H54 (cell line): ENCODE measurements at places on chromosomes 5 and 9.

- no peak for DNase-seq
Measured at GRCh38 chr9:127844821-127845359, 9.6 kb downstream of the ENG start.

- no peak for DNase-seq
Measured at GRCh38 chr5:150490754-150491153, 17.2 kb upstream of the NDST1 start.

DNA sequence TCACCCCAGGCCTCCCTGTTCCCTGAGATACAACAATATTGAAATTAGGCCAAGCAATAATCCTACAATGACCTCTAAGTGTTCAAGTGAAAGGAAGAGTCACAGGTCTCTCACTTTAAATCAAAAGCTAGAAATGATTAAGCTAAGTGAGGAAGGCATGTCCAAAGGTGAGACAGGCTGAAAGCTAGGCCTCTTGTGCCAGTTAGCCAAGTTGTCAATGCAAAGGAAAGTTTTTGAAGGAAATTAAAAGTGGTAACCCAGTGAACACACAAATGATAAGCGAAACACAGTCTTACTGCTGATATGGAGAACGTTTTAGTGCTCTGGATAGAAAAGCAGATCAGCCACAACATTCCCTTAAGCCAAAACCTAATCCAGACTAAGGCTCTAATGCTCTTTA, 39.8 kb downstream of the PTAR1 start:
- no peak for DNase-seq

DNA sequence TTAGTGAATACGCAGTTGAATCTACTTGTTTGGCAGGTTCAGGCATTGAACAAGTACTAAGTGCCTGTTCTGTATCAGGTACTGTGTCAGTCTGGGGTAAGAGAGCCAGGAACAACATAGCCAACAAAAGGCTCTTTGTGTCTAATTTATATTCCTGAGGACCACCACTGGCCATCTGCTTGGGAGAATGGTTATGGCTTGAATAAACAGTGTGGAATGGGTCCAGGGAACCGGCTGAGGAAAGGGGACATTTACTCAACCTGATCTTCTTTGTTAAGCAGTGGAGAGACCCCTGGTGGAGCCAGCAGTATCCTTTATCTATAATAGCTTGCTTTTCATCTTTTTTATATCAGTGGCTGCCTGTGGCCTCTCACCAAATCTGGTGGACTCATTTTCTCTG, 38.6 kb downstream of the EXOSC2 start:
- no peak for DNase-seq

- peak; percentile 99 for DNase-seq
Measured at GRCh38 chr9:127244609-127245601, 19.7 kb upstream of the GARNL3 start.

DNA sequence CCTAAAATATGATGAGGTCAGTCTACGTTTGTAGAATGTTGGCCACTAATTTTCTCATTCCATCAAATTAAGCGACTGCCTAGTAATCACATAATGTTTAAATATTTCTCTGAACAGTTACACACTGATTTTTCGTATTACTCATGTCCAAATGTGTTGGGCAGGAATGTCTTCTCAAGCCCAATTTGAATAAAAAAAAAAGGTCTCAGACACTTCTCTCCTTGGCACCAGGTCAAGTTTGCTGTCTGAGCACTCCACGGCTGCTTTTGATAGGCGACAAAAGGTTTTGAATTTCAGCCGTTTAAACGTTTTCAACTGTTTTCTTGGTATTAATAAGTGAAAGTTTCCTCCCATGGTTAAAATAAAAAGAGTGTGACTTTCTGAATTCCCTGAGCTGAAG, 542.1 kb downstream of the IRX1 start:
- no peak for DNase-seq

GRCh38 chr5:1357946-1358725, 13.2 kb upstream of the CLPTM1L start:
- DNase-seq, result no peak

GRCh38 chr9:98260635-98261034, 5.2 kb upstream of the TBC1D2 start:
- DNase-seq, result no peak

GRCh38 chr5:119304439-119305211, 51.2 kb upstream of the TNFAIP8 start:
- DNase-seq, result no peak

- DNase-seq, result no peak
Measured at GRCh38 chr5:81925009-81925408, 46.8 kb upstream of the ATG10 start.

DNA sequence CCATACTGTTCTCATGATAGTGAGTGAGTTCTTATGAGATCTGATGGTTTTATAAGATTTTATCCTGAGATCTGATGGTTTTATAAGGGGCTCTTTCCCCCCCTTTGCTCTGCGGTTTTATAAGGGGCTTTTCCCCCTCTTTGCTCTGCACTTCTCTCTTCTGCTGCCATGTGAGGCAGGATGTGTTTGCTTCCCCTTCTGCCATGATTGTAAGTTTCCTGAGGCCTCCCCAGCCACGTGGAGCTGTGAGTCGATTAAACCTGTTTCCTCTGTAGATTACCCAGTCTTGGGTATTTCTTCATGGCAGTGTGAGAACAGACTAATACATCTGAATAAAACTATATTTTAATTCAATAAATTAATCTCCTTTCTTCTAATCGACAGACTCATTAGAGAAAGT, 64.9 kb upstream of the ZSWIM6 start:
- no peak for DNase-seq

DNA sequence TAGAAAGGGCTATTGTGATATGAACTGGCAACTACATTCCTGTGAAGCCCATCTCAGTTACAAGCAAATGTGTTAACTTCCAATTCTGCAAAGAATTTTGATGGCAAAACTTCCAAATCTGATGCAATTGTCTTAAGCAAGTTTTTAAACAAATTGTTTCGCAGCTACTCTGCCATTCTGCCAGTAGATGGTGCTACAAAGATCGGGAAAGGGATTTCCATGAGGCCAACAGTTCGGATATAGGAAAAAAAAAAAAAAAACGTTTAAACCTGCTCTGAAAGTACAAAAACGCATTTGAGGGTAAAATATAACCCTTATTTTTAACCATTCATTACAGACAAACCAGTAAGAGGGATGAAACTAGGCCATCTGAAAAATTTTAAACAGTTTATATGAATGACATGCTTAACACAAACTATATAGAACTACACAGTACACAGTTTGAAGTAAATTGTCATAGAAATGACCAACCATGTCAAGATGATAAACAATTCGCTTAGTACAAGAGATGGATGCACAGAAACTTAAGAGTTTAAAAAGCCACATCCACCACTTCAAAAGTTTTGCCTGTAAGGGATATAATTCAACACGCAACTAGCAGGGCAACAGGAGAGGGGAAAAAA, 2.2 kb downstream of the HNRNPA0 start:
- no peak for DNase-seq

DNA sequence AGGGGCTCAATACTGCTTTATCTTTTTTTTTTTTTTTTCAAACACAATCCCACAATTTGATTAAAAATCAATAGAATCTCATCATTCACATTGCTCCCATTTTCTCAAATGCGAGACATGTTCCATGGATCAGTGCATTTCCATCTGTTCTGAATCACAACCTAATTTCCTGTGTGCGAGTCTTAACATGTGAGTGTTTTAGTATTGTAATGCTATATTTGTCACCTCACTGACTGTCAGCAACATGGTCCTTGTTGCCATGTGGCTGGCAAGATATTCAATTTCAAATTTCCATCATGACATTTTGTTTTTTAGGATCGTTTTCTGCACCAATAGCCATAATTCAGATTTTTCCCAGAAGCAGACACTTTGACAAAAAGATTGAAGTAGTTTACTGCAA, 233.2 kb upstream of the PRDM9 start:
- no peak for DNase-seq

DNA sequence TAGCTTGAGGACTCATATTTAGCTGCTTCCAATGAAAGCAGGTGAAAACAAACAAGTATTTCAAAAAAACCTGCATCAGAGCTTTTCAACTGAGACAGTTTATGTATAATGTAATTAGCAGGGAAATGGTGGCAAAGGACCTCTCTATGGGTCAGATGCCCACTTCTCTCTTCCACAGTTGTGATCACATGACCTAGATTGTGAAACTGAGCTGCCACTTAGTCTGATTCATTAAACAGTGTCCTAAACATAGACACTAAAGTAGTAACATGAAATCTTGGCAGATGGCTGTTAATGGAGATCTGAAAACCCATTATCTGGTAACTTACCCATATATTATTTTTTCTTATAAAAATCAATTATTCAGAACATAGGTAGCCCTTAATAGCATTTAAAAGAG, 663.6 kb upstream of the RIOK2 start:
- DNase-seq, result no peak

DNA sequence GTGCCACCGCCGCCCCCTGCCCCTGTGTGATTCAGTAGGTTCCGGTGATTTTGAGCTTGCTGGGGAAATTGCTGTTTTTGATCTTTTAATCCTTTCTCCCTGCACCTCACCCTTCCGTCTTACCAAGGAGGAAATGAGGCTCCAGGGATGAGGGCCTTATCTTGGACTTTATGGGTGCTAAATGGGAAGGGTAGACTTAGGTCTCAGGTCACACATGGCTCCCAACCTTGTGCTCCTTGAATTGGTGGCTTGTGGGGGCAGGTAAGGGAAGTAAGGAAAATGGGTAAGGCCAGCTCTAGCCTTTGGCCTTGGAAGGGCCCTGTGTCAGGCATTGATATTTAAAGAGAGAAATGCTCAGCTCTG, 1.9 kb downstream of the ERGIC1 start:
- no peak for DNase-seq

GRCh38 chr5:67287510-67288268, 91.1 kb upstream of the CD180 start:
- DNase-seq, result no peak

- DNase-seq, result no peak
Measured at GRCh38 chr5:171865471-171865870, 79.9 kb downstream of the SMIM23 start.

- no peak for DNase-seq
Measured at GRCh38 chr5:72436796-72437471, 70.3 kb downstream of the ZNF366 start.

DNA sequence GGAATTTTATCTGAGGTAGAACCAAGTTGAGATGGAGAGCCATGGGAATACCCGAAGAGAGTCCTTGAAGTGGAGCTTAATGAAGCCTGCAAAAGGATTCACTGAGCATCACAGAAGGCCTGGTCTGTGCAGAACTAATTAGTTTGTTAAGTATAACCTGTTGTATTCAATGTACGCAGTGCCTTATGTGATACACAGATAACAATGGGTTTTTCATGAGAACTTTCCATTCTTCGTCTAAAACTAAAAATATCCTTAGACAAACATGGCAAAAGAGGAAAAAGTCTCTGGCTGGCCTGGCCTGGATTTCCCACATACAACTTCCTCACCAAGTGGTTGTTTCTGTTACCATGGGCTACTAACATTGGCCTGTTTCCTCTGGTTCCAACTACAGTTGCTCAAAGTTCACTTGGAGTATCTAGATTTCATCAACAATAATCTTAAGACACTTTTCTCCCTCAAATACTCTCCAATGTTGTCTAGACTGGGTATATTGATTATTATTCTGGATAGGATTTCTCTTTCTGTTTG, 237.6 kb upstream of the ZNF462 start:
- DNase-seq, result no peak

DNA sequence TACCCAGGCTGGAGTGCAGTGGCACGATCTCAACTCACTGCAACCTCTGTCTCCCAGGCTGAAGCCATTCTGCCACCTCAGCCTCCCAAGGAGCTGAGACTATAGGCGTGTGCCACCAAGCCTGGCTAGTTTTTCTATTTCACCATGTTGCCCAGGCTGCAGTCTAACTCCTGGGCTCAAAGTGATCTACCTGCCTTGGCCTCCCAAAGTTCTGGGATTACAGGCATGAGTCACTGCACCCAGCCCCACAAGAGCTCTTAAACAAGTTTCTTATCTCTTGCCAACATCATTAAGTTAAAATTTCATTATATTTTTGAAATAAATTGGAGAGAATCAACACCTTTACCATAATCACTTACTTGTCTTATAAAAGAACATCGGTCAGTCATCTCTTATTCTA, 280.3 kb downstream of the ARHGEF28 start:
- no peak for DNase-seq

DNA sequence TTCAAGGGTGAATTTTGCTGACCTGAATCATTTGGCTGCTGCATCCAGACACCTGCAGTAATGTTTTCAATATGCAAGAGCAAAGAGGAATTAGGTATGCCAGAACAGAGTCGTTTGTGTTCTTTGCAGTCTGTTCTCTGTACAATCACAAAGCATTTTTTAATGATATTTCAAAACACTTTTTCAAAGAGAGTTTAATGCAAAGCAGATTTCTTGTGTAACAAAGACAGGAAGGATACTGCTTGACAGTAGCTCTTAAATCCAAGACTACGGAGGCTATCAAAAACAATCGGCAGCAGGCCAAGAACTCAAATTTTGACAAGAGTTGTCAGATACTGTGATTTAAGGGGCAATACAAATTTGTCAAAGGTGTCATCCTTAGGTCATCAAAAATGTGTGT, 341.9 kb downstream of the GADD45G start:
- no peak for DNase-seq

DNA sequence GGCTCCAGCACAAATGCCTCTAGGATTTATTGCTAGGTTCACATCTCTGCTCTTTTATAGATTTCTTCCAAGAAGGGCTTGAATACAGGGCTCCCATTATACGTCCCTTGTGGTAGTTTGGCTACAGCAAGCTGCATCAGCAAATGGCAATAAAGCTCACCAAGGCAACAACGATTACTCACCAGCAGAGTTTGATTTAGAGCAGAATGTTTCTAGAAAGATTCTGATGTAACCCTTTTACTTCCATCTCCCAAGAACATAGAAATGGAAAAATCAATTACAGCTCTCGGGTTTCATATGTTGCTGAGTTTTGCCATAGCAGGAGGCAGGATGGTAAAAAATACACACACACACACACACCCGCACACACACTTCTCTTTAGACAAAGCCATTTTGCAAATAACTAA, 124.2 kb upstream of the TNPO1 start:
- no peak for DNase-seq

DNA sequence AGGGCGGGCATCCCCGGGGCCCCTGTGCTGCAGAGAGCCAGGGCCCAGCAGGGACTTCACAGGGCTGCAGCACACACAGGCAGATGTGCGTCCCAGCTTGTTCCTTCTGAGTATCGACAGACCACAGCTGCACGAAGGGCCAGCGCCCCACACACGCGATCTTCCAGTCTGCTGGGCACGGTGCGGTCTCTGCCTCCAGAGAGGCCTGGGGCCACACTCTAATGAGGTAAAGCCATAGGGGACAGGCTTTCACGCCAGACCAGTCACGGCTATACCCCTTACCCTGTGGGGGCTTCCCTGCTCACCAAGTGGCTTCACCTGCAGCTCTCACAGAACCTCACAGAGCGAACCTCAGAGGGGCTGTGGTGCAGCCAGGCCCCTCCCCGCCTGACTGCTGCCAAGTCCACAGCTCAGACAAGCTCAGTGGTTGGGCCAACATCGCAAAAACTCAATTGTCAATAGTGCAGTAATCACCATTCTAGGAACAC, 82.2 kb downstream of the SHB start:
- DNase-seq, result no peak
